ENCODE measurements at places on chromosomes 6 and 20.

GRCh38 chr6:52410979-52411378 lies 9.2 kb upstream of the EFHC1 start:
- DNase-seq, result no peak

GRCh38 chr6:28710466-28711191 lies 184.9 kb downstream of the GPX5 start:
- no peak for DNase-seq

DNA sequence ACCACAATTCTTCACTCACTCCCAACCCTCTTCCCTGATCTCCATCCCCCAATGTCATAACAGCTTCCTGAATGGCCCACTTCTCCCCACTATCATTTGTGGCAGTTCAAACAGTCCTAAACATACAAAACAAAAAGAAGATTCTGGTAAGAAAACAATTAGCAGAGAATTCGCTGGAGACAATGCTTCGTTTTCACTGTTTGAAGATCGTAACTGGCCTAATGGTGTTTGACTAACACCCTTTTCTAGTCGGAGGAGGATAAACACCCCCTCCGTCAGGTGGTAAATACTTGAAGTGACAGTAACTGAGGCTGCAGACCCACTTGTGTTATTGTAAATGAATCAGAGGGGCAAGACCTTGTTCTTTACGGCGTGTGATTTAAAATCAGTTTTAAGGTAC lies 3.8 kb downstream of the EYA2 start:
- no peak for DNase-seq

DNA sequence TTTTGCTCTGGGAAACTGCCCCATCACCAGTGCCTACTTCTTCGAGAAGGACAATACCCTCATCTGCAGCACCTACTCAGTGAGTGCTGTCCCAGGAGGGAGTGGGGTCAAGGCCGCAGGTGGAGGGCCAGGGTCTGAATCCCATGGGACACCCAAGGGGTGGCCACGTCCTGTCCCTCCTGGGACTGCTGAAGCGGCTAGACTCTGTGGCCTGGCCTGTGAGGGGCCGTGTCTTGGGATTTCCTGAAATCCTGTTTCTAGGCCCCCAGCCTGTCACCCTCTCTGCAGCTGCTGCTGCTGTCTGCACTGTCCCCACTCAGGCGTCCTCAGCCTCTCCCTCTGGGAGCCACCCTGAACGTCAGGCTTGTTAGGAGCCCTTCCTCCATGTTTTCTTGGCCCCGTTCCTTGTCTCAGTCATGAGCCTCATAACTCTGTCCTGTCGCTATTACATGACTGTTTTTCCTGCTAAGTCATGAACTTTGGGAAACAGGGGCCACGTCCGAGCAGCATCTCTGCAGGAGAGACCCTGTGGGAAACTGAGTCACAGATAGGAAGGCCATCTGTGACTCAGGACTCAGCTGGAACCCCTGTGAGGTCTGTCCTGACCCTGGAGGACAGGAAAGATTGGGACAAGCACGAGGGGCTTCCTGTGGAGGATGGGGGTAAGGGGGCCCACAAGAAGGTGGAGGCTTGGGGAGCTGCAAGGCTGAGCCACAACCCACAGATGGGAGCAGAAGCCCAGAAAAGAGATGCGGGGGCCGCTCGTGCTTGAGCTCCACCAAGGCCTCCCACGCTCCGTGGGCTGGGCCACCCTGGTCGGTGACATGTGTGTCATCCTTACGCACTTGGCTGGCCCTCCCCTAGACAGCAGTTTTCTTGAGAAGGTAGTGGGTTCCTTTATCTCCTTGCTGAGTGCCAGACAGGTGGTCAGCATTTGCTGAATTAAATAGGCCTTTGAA lies 49.9 kb downstream of the EFCAB8 start:
- DNase-seq, result no peak

GRCh38 chr20:3084986-3085360 lies 449 bp upstream of the AVP start:
- DNase-seq, result no peak

GRCh38 chr20:47175493-47175892 lies 181.0 kb downstream of the ZMYND8 start:
- DNase-seq, result no peak

- DNase-seq, result no peak
Observed at GRCh38 chr20:60269573-60270162, 311.4 kb downstream of the CDH26 start.

DNA sequence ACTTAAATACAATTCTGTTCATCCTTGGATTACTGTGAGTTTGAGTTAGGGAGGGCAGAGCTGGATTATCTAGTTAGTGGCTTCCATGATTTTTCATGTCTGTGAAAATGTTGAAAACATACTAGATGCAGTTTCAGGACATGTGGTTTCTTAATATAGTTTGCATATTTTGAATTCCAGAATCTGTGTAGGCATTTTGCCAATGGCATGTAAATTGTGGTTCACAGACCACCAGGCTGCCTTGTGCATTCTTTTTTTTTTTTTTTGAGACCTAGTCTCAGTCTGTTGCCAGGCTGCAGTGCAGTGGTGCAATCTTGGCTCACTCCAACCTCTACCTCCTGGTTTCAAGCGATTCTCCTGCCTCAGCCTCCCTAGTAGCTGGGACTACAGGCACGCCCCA lies 42.8 kb downstream of the CDC5L start:
- DNase-seq, result no peak

DNA sequence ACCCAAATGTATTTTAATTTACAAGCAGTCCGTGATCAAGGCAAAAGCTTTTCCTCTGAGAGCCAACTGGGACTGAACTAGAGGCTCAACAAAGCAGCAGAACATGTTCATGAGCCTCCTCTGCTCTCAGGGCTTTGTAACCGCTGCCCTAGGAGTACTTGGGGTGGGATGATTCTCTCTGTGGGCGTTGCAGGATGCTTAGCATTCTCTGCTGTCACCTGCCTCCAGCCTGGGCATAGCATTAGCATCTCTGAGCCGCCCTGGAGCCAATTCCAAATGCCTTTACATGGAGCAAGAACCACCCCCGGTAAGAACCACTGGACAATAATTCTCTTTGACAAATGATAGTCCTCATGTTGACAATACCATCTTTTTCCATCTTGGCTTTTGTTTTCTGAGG lies 237.6 kb upstream of the CDH4 start:
- no peak for DNase-seq

- DNase-seq, result no peak
Observed at GRCh38 chr6:14207448-14207847, 89.9 kb downstream of the CD83 start.

DNA sequence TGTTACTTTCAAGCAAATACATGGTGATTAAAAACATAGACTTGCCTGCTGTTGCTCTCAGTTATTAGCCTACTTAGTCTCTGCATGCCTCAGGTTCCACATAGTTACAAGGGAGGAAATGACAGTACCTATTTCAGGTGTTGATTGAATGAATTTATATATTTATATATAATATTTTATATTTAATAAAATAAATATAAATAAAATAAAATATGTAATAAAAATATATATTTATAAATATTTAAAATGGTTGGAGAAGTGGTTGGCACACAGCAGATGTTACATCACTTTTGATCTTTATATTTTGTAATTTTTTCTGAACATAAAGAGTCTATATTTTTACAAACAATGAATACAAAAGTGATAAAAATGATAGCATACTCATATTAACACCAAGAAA lies 716.0 kb upstream of the EYS start:
- no peak for DNase-seq
